ENCODE measurements at places on chromosomes 1 and 21.

DNA sequence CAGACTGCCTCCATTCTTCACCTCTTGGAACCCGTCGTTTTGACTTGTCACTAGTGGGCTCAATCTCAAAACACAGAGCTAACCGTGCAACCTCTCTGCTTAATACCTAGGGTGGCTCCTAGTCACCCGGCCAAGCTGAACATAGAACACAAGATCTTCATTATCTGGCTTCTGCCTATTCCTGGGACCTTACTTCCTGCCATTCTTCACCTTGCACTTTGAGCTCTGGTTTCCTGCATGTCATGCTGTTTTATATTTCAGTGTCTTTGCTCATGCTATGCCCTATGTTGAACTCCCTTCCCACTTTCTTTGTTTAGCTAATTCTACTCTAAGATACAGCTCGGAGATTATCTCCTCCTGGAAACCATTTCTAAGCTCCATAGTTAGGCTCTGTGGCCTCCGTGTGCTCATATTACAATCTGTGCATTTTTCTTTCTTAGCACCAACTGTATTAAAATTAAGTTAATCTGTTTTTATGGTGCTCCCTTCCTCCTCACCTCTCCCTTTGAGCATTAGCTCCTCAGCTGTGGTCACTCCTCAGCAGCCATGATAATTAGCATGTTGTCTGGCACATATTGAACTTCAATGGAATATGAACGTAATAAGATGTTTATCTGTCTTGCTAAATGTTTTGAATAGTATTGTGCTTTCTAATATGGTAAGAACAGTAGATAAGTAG is 13.1 kb downstream of the GPSM2 start:
- no peak for DNase-seq

DNA sequence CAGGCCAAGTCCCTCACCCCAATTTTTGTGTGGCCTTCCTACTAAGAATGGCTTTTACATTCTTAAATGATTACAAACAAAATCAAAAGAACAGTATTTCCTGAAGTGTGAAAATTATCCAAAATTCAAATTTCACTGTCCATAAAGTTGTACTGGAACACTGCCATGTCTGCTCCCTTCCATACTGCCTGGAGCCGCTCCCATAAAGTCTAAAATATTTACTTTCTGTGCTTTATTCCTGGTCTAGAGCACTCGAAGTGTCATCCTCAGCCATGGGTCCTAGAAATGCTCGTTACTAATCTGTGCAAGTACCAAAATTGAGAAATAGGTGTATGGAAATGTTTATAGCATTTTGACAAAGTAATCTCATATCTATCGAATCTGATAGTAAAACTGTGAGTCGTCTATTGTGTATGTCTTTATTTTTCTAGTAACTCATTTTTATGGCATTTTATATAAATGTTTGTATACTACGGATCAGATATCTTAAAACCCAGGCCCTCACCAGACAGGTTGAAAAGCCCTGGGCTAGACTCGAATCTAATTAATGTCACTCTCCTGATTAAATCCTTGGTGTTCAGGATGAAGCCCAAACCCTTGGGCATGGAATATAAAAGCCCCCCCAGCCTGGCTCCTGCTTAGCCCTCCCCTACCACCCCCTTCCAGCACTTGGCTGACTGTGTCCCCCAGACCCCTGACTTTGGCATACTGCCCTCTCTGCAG is 4.9 kb downstream of the LBR start:
- DNase-seq, result no peak

DNA sequence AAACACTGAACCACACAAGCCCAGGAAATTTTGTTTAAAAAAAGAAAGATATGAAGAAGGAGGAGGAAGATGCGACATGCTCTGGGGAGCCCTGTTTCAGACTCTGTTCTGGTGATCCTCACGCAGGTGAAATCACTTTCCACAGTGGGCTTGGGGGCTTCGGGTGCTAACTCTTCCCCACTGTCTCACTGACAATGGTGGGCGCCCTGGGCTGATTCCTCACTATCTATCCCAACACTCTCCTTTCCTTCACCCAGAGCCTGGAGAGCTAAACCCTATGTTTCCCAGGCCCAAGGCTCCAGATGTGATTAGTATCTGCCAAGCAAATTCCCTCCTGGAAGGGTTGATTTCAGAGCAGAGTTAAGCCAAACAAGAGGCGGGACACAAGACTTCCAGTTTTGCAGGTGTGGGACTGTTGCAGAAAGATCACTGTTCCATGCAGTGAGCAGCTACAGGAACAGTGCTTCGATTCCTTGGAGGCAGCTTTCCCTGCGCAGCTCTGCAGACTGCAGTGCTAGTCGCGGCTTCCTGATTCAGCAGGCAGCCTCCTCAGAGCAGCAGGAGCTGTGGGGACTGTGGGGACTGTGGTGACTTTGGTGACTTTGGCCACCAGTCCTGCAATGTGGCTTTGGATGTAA is 168.3 kb downstream of the RHOU start:
- no peak for DNase-seq

GRCh38 chr1:178094739-178095645 is 1.1 kb downstream of the RASAL2 start:
- DNase-seq, result no peak

DNA sequence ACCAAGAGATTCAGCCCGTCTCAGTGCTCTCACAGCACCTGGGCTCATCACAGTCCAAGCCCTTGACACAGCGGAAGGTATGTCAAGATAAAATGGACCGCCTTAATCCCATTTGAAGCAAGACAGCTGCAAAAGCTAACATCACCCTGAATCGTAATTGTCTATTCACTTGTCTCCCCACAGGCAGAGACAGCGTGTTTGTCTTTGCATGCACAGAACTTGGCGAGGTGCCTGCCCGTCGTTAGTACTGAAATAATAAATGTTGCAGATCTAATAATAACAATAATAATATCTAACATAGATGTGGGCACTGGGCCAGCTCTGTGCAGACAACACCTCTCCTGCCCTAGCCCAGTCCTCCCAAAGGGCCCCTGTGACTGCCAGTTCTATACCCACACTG is 271.7 kb downstream of the NPHP4 start:
- no peak for DNase-seq

GRCh38 chr1:15900662-15901279 is 53.3 kb downstream of the SPEN start:
- DNase-seq, result no peak

DNA sequence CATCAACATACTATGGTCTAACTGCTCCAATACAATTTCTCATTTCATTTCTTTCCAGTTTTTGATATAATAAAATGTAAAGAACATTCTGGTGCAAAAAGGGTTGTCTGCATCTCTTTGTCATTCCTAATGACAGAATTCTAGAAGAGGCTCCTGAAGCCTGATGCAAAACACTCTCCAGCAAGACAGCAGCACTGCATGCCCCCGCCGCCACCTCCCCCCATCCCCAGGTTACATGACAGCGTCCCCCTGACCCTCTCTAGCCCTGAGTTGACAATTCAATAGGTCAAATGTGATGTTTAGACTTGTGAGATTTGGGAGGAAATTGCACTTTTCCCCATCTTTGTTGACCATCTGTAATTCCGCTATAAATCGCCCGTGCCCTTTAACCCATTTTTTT is 64.6 kb upstream of the C1orf21 start:
- no peak for DNase-seq

GRCh38 chr1:119978018-119978505 is 81.7 kb upstream of the ADAM30 start:
- DNase-seq, result no peak

GRCh38 chr1:20017741-20018140 is 38.3 kb upstream of the PLA2G2A start:
- no peak for DNase-seq

- no peak for DNase-seq
Observed at GRCh38 chr1:182249201-182249676, 142.4 kb downstream of the GLUL start.

DNA sequence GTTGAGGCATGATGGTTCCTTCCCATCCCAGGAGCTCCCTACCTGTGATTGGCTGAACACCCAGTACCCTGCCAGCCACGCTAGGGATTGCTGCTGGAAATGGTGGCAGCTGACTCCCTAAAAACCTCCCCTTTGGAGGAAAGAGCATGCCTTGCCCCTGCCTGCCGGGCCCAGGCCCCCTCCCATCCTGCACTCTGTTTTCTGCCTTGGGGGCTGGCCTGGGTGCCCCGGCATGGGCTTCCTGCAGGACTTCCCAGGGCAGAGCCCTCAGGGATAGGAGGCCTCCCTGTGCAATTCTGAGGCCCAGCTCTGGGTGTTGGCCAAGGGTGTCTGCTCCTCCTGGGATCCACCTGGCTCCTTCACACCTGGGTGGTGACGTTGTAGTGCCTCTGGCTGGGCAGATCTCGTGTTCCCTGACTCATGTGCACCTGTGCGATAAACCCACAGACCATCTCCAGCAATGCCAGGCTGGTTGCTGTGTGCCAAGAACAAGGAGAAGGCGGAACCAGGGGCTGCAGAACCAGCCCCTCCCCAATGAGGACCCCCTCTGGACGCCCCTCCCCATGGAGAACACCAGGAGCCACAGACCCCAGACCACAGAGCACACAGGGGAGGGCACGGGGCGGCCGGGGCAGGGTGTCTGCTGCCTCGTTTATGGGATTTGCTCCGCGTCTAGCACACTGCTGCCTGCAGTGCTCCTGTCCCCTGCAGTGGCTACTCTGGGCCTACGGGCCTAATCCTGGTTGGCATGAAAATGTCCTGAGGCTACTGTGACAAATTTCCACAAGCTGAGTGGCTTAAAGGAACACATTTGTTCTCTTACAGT is 13.6 kb downstream of the CSTB start:
- DNase-seq, result no peak

Measured in omental fat pad (tissue), 4 donors.